Muscle of leg (tissue), 16 donors: ENCODE measurements at places on chromosomes 3 and 15.

DNA sequence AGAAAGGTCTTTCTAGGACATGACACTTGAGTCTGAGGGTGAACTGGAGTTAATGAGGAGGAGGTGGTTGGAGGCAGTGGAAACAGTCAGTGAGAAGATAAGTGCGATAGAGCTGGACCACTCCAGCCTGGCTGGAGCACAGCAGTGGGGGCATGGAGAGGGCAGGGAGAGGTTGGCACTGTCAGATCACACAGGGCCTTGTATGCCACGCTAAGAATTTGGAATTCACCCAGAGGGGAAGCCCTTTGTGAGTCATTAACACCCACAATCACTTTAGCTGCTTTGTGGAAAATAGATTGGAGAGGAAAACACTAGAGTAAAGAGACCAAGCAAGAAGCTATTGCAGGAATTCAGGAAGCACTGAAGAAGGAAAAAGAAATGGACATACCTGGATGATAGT is 83.3 kb downstream of the ZNF621 start:
- DNase-seq = no peak

DNA sequence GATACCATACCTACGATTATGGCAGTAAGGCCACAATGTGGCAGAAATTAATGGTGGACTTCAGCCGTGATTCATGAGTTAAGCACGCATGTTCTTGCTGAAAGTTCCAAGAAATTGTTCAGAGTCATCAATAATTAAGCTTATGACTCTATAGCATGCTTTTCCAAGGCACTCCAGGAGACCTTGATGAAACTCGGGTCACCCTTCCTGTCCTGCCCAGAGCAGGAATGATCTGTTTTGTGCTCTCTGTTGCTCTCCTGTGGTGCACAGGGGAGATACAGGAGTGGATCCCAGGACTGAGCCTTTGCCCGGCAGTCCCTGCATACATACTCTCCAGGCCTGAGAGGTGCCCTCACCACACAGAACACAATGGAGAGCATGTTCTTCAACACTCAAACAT is 141.6 kb upstream of the SLC2A2 start:
- DNase-seq = no peak

DNA sequence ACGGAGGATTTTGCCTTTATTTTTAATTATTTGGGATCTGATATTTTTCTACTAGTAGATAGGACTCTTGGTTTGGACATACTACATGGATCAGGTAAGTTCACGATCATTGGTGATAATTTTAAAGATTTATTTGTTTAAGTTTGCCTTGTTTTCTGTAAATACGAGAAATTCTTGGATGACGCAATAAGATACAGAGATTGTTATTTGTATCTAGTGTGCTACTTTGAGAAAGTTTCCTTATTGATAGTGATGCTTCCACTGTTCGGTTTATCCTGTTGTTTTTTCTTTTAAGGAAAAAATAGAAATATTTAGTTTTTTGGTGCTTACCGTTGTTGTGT is 577 bp downstream of the CHD2 start:
- no peak for DNase-seq

- no peak for DNase-seq
Observed at GRCh38 chr3:126364130-126364695, 7.0 kb upstream of the KLF15 start.

- peak; percentile 24 for DNase-seq
Observed at GRCh38 chr3:140152851-140153639, 218.1 kb downstream of the CLSTN2 start.

DNA sequence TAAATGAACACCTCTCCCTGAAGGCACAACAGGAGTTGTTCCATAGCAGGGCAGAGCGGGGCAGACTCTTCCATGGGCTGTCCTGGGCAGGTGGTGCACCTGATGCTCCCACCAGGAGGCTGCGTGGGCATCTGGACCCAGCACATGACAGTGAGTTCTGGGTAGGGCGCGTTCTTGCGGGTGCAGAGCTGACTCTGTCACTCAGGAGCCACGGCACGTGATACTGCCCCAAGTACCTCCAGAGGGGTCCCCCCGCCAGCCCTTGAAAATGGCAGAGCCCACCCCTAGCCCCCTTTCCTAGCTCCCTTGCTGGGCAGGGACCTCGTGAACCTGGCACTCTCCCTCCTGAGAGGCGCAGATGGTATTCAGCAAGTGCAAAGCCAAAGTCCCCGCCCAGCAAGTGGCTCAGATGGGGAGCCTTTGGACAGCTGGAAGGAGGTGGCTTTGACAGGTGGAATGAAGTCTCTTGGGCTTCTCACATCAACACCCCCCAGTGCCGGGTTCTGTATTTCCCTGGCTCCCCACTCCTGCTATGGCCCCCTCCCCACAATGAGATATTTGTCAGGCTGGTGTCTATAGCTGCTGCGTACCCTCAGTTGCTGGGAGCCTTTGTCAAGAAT is 172.1 kb downstream of the TBC1D2B start:
- no peak for DNase-seq

DNA sequence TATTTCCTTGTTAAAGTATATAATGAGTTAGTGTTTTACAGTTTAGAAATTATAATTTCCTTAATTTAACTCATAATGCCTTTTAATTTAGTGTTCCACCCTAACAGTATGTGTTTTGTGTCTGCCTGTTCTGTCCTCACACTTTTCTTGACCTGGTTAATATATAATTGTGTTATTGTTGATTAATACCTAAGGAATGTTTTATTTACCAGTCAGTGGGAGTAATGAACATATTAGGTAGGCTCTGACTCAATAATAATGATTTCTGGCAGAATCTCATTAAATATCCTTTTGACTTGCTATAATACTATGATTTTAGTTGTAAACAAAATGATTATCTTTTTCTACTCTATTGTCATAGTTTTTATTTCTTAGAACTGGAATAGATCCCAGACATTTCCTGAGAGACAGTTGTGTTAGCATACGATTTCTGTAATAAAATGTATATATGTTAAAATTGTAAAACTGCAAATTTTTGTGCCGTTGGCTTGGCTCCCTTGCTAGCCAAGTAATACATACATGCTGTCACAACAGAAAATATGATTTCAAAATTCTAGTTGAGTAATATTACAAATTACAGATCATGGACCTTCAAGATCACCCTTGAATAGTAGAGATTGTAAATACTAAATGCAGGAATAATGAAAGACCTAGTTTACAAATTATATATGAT is 51.9 kb downstream of the RASA2 start:
- peak; percentile 63 for DNase-seq

DNA sequence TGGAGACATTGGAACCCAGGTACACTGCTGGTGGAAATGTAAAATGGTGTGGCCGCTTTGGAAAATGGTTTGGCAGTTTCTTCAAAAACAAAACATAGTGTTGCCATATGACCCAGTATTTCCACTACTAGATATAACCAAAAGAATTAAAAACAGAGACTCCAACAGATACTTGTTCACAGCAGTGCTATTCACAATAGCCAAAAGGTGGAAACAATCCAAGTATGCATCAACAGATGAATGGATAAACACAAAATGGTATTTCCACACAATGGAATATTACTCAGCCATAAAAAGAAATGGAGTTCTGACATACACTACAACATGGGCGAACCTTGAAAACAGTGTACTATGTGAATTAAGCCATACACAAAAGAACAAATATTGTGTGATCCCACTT is 59.4 kb upstream of the TIMP4 start:
- no peak for DNase-seq

DNA sequence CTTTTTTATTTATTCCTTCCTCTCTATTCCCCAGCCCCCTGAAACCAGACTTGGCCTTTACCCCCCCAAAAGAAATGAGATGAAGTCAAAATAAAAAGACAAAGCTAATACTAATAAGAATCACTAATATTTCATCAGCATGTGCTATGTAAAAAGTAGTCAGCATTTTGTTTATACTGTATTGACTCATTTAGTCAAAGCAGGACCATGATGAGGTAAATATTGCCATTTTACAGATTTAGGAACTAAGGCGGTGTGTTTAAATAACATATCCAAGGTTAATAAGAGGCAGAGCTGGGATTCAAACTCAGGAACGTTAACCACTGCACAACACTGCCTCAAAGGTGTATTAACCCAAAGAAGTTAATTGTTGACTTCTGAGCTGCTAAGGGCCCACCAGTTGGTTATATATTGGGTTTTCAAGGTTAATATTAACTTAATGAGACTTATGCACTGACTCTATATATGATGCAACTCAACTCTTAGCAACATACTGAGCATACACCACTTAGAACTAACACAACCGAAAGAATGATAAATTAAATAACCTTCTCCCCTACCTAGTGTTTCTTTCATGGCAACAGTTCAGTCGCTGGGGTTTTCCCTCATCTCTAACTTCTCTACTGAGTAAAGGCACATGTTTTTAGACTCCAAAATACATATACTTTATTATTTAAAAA is 34.7 kb downstream of the FOXP1 start:
- no peak for DNase-seq

DNA sequence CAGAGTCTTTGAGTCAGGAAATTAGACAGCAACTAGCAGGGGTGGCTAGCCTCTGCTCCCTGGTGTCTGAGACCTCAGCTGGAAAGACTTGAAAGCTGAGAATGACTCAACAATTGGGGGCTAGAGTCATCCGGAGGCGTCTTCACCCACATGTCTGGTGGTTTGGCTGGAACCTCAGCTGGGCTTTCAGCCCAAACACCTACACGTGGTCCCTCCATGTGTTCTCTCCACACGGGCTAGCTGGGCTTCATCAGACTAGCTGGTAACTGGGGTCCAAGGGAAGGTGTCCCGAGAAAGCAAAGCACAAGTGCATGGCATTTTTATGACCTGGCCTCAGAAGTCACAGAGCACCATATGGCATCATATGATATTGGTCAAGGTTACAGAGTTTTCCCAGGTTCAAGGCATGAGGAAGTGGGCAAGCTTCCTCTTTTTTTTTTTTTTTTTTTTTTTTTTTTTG is 19.9 kb upstream of the ABHD2 start:
- no peak for DNase-seq

DNA sequence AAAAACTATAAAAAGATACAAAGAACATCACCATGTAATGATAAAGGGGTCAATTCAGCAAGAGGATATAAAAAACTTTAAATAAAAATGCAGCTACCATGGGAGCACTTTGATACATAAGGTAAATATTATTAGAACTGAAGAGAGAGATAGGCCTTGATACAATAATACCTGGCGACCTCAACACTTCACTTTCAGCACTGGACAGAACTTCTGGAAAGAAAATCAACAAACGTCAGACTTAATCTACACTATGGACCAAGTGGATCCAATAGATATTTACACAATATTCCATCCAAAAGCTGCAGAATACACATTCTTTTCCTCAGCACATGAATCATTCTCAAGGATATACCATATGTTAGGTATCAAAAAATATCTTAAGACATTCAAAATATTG is 42.0 kb downstream of the WDR49 start:
- DNase-seq = no peak
